Fibroblast of skin of left quadriceps (primary cell): ENCODE measurements at places on chromosomes 1 and 21.

GRCh38 chr1:244356376-244356775 is 95.3 kb downstream of the ADSS2 start:
- DNase-seq, result no peak

GRCh38 chr1:109258481-109259466 is 9.4 kb downstream of the CELSR2 start:
- no peak for DNase-seq

- no peak for DNase-seq
These were observed 12.8 kb upstream of the COG2 start for GRCh38 chr1:230629511-230629910.

- no peak for DNase-seq
These were observed 234.4 kb downstream of the KCNT2 start for GRCh38 chr1:196373798-196374197.

- DNase-seq, result no peak
These were observed 10.3 kb downstream of the SHISA4 start for GRCh38 chr1:201898992-201899391.

GRCh38 chr1:36796106-36796590 is 238.2 kb downstream of the GRIK3 start:
- DNase-seq, result no peak

- DNase-seq, result no peak
These were observed 181.8 kb downstream of the RRAGC start for GRCh38 chr1:38677756-38678155.

GRCh38 chr1:85571828-85572227 is 8.7 kb upstream of the CCN1 start:
- DNase-seq, result no peak

GRCh38 chr1:246987083-246987690 is 20.7 kb downstream of the ZNF695 start:
- no peak for DNase-seq

DNA sequence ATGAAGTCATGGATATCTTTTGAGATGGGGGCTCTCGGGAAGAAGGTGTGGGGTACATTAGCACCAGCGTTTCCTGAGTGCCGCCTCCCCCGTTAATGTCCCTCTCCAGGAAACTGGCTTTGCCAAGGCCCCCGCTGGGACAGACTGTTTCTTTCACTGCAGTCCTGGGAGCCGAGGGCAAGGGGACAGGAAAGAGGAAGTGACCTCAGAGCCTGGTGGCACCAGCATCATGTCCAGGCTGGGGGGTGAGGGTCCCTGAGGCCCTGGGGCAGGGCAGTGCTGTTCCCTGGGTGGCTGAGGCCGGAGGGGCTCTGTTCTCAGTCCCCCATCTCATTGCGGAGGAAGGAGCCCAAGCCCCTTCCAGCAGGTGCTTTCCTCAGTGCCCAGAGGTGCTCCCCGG is 5.8 kb downstream of the PFKL start:
- no peak for DNase-seq

- no peak for DNase-seq
These were observed 312.2 kb downstream of the MATN1 start for GRCh38 chr1:30411206-30411605.

DNA sequence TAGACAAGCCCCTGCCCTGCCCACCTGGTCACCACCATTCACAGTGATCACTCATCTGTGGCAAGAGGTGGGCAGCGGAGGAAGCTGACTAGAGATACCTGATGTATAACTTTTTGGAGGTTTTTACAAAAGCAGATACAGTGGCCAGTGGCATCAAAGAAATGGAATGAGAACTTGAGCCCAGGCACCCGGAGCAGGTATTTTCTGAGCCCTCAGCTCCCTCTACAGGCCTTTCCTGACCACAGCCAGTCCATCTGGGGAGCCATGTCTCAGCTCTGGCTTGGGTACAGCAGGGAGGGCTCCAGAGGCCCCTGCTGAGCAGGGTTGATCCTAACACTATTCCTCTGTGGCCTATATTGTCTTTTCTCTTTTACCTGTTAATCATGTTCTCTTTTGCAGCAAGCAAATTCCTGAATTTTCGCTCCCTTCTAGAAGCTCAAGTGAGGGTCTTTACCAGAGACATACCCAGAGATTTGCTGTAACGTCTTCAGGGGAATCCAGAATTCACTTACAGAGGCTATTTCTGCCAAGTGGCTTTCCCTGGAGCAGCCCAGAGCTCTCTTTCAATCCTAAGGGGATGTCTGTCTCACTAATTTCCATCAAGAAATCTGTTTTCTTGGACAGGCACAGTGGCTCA is 27.3 kb downstream of the GPR157 start:
- no peak for DNase-seq

DNA sequence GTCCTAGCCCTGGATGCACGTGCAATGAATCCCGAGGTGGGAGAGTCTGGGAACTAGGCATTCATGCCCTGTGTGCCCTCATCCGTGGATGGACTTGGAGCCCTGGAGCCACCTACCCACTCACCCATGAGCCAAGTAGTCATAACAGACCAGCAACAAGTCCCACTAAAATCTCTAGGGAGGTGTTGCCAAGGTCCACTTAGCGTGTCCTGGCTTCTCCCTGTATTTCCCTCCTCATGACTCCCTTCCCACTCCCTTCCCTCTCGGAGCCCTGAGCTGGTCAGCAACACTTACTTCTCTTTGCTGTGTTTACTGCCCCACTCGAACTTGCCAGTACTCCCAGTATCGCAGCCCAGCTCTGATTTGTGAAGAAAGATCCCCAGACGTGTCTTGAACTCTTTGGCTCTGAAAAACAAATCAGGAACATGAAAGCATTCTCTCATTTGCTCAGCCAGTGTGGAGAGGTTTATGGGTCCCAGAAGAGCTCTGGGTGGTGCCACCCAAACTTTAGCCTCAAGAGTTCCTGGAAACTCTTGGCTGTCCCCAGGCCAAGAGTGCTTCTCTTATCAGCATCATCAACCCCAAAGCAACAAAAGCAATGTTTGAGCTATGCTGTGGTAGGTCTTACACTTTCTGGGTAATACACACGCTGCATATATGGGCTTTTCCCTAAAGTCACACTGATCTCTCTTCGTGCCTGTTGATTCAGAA is 1.1 kb downstream of the RGS16 start:
- DNase-seq, result no peak

DNA sequence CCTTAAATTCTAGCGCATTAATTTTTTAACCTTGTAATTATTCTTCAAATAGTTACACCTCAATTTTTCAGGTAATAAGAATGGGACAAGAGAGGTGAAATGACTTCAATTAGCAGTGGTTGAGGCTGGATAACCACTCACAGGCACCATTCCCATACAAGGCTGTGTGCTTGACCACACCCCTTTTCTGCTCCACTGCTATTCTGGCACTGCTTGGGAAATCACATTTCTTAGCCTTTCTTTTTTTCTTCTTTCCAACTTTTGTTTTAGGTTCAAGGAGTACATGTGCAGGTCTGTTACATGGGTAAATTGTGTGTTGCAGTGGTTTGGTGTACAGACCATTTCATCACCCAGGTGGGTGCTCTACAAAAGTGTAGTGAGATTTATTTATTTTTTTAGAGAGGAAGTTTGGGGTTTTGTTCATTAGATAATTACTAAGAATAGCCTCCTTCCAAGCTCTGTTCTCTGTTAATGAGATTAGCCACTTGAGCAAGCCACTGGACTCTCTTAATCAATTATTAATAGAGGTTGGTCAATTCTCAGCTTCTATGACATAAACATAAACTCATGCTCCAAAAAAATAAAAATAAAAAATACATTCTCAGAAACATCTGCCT is 14.4 kb downstream of the ILDR2 start:
- no peak for DNase-seq

DNA sequence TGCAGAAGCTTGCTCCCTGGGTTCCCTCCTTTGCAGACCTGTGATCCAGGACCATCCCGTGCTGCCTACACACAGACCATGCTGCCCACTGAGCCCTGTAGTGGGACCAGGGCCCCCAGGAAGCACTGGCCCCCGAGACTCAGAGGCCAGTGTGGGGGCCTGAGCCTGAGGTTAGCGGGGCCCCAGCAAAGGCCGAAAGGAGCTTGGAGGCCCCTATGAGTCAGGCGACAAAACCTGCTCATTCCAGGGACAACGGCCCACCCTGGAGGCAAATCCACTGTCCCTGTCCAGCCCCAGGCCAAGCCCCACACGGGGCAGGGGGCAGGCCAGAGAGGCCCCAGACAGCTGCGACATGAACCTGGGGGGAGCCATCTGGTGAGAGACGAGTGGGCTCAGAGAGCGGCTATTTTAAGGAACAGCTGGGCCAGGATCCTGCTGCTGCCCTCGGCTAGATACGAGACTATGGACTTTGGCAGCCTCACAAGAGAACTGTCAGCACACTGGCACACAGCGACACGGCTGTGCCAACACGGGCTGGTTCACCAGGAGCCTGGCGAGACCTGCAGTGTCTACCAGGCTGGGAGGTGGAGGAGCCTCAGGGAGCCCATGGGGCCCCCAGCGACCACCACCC is 74.7 kb downstream of the ARHGEF16 start:
- DNase-seq, result no peak

DNA sequence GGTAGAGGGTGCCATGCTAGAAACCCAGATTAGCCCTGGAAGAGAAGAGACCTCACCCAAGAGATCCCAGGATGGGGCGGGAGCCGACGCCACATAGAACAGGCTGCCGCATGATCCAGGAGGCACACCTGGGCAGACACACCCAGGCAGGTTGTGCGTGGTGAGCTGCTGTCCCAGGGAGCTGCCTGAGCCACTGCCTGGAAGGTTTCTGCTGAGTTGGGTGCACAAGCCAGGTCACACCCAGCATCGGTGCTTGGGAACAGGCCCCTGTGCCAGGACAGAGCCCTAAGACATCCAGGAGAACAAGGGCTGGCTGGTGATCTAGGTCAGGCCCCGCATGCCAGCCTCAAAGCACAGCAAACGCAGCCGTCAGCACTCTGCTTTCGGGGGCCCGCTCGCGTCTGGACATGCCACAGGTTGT is 40.2 kb downstream of the CTNNBIP1 start:
- DNase-seq, result no peak

- DNase-seq, result no peak
These were observed 117.9 kb downstream of the AKT3 start for GRCh38 chr1:243731974-243732625.

- no peak for DNase-seq
These were observed 117.1 kb upstream of the COL6A1 start for GRCh38 chr21:45864436-45864835.

DNA sequence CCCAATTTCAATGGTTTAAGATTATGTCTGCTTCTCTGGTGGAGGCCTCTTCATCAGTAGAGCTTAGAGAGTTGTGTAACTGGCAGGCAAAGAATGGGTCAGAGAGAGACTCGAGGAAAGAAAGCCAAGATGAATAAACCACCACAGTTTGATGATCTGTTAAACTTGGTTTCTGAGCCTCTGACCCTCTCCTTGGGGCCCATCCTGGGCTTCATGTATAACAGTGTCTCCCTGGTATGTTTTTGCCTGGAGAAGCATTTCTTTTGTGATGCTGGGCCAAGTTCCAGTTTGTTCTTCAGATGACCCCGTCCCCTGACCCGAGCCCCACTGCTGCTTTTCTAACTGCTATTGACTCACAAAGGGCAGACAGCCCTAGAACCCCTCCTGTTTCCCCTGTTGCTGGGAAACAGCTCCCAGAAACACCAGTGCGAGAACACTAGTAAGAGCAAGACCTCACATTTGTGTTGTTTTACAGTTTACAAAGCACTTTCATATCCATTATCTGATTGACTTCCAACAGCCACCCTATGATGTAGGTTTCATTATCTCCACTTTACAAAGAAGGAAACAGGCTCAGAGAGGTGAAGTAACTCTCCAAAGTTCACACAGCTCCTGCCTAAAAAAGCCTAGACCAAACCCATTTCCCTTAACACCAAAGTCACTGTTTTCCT is 9.0 kb downstream of the CD2 start:
- DNase-seq, result no peak
